Stimulated activated CD8-positive, alpha-beta memory T cell treated with anti-CD3 and anti-CD28 coated beads, Interleukin-4, amount 100 ng/mL, for 1 hour (primary cell): ENCODE measurements at places on chromosomes 7 and 10.
A peak's percentile ranks its signal among the peaks of the same experiment; 100 is the strongest.

DNA sequence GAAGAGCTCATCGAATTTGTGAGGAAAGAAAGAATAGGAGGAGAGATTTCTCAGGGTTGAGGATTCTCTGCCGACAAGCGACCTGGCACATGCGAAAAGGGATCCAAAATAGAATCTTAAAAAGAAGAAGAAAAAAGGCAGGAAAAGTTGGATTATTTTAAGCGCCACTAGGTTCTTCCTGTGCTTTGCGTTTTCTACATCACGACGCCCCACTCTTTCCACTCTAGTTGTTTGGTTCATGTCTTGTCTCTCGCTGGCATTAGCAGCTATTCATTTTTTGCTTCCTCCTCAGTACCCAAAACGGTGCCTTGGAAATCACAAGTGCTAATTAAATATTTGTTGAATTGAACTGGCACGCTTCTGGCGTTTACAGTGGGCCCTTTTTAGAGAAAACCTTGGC lies 674 bp upstream of the FRA10AC1 start:
- DNase-seq: no peak

DNA sequence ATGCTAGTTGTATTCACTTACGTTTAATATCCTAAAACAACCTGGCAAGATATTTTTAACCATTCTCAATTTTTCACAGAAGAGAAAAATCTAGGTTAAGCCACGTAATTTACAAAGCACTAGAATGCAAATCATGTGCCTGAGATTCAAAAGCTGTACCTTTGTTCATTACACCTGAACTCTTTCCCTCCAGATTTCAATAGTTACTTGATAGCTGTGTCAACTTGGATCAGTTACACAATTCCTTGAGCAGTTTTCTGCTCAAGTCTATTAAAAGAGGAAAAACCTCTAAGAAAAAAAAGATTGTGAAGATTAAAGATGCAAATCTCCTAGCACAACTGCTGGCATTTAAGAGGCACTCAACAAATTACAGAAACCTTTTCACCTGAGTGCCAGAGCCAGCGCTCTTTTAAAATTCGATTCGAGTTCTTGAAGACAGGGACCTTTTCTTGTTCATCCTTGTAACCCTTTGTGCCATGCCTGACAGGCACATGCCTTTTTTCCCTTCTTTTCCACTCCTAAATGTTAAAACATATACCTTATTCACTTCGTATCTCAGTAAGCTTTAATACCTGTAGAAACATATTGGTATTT lies 886 bp downstream of the NSUN6 start:
- no peak for DNase-seq

GRCh38 chr7:151838072-151838471 lies 38.8 kb downstream of the PRKAG2 start:
- DNase-seq: no peak

DNA sequence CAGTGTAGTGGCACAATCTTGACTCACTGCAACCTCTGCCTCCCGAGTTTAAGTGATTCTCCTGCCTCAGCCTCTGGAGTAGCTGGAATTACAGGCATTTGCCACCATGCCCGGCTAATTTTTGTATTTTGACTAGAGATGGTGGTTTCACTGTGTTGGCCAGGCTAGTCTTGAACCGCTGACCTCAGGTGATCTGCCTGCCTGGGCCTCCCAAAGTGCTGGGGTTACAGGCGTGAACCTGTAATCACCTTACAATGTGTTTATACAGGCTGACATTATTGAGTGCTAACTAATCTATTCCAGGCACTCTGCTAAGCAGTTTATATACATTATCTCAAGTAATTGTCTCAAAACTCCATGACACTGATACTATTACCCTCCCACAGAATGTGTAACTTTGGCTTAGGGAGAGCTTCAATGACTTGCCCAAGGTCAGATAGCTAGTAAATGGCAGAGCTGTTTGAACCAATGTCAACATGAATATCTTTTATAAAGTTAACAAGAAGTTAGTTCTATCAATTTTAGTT lies 36.8 kb downstream of the KIFBP start:
- DNase-seq: no peak

- DNase-seq: no peak
These were observed at the start of gene DDC for GRCh38 chr7:50564640-50565558. DDC (minus strand) TSS chr7:50565405; CDS start chr7:50544085, 21,320 bp downstream.

- DNase-seq: no peak
These were observed 96.8 kb downstream of the TNS3 start for GRCh38 chr7:47484923-47485639.

DNA sequence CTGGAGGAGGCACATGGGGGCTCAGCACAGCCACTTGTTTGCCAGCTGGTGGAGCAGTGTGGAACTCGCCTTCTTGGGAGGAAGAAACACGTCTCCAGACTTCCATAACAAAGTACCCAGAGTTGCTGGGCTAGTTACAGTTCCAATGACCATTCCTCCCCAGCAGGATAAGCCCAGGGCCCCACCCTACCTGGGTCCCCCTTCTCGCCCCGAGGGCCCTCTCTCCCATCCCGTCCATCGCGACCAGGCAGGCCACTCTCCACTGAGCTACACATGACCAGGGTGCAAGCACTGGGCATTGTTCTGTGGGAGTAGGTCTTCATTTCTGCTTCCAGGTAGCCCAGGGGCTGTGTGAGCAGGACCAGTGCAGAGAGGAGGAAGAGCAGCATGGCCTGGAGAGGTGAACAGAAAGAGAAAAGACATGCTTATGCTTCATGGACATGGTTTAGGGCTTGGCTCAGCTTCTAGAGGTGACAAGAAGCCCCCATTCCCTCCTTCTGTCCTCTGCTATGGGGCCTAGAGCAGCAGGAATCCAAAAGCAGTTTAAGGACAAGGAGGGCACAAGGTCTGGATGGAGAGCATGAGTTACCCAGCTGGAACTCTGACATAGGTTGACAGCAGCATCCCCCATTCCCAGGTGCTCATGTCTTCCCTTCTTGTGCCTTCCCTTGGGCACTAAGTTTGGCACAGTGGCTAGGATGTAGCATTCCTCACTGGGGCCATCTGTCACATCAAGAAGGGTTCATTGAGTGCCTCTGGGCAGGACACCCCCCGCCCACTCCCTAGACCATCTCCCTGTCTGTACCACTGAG lies 2.4 kb downstream of the SFTPD start:
- no peak for DNase-seq

GRCh38 chr7:155038335-155038734 lies 31.8 kb upstream of the HTR5A start:
- DNase-seq: no peak

- DNase-seq: no peak
These were observed 216.8 kb upstream of the CCDC6 start for GRCh38 chr10:60123172-60123571.

GRCh38 chr10:49049660-49050059 lies 65.7 kb downstream of the VSTM4 start:
- no peak for DNase-seq

GRCh38 chr7:127798023-127798422 lies 146.0 kb downstream of the SND1 start:
- no peak for DNase-seq

- DNase-seq: no peak
These were observed 73.3 kb upstream of the RHEB start for GRCh38 chr7:151592868-151593486.

- DNase-seq: no peak
These were observed 674.7 kb downstream of the CCSER2 start for GRCh38 chr10:85003083-85003482.

GRCh38 chr10:70619271-70620019 lies 16.9 kb upstream of the PRF1 start:
- DNase-seq: no peak

- DNase-seq: no peak
These were observed 170.7 kb downstream of the HERPUD2 start for GRCh38 chr7:35524112-35524804.

DNA sequence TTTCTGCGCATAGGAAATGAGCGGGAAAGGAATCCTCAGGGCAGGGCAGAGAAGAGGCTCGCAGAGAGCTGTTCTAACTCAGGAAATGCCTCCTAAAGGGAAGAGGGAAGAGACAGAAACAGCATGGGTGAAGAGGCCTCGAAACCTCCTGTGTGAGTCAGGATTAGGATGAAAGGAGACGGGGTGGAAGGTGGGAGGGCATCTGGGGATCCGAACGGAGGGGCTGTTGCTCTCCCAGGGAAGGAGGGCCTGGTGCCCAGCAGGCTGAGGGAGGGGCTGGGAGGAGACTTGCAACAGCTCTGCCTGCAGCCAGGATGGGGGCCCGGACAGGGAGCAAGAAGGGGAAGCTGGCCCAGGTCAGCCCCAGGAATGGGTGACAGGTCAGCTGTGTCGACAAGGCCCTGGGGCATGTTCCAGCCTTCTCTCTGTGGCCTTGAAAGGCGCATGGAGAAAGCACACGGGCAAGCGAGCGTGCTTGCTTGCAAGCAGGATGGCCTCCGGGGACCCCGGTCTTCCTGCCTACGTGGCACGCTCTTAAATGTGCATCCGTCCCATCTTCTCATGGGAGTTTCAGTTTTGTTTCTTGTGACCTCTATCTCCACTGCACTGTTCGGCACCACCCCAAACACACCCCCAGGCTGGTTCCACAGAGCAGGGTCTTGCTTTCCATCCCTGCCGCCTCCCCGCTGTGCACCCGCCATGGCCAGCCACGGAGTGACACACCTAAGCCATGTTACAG lies 63.5 kb downstream of the HIPK2 start:
- DNase-seq: no peak

GRCh38 chr10:87850742-87851205 lies 12.6 kb downstream of the KLLN start:
- DNase-seq: peak; percentile 11

- DNase-seq: no peak
These were observed 4.0 kb downstream of the IDI1 start for GRCh38 chr10:1044964-1045363.

GRCh38 chr10:49837051-49837478 lies 74.9 kb upstream of the OGDHL start:
- DNase-seq: no peak

DNA sequence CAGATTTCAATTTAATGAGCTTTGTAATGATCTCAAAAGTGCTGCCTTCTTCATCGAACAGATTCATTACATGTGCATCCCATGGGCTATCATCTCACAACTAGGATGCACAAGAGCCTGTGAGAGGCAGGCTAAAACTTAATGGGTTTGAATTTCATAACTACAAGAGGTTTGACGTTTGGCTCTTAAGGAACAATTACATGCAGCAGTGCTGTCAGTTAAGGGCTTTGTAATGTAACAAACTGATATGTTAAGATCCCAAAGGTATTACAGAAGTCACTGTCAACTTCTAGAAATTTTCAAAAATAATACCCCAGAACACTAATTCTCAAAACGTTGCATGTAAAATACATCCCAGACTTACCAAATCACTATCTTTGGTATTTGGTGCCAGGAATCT lies 33.2 kb downstream of the KIF20B start:
- no peak for DNase-seq

GRCh38 chr7:45625067-45625466 lies 50.9 kb downstream of the ADCY1 start:
- no peak for DNase-seq

GRCh38 chr10:119199231-119199992 lies 8.0 kb upstream of the GRK5 start:
- no peak for DNase-seq

GRCh38 chr7:114365791-114366190 lies 48.8 kb upstream of the FOXP2 start:
- DNase-seq: no peak

DNA sequence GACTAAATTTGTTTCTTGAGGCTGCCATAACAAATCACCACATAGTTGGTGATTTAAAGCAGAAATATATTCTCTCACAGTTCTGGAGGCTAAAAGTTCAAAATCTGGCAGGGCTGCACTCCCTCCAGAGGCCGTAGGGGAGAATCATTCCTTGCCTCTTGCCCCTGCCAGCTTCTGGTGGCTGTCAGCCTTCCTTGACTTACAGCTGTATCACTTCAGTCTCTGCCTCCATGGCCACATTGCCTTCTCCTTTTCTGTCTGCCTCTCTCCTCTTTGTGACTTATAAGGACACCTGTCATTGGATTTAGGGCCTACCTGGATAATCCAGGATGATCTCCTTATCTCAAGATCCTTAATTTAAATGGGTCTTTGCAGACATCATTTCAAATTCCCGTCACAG lies 5.8 kb upstream of the LRRC4 start:
- DNase-seq: no peak

- no peak for DNase-seq
These were observed 1087.1 kb upstream of the LRRN3 start for GRCh38 chr7:110003827-110004226.

- DNase-seq: no peak
These were observed 99.8 kb downstream of the ODAD2 start for GRCh38 chr10:27899058-27899457.

DNA sequence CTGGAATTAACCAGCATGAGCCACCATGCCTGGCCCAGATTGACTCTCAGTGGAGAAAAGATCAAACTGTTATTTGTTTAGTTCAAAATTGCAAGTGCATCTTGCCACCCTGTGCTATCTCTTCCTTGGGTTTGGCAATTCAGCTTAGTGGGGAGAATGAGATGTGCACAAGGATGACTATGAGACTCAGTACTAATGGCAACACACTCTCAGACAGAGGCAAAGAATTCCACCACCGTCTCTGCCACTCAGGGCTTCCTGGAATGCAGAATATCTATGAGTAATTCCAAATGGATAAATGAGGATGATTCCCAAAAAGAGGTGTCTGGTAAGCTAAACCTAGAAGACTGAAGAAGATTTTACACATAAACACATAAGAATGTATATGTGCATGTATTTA lies 525.8 kb downstream of the NRG3 start:
- DNase-seq: no peak

DNA sequence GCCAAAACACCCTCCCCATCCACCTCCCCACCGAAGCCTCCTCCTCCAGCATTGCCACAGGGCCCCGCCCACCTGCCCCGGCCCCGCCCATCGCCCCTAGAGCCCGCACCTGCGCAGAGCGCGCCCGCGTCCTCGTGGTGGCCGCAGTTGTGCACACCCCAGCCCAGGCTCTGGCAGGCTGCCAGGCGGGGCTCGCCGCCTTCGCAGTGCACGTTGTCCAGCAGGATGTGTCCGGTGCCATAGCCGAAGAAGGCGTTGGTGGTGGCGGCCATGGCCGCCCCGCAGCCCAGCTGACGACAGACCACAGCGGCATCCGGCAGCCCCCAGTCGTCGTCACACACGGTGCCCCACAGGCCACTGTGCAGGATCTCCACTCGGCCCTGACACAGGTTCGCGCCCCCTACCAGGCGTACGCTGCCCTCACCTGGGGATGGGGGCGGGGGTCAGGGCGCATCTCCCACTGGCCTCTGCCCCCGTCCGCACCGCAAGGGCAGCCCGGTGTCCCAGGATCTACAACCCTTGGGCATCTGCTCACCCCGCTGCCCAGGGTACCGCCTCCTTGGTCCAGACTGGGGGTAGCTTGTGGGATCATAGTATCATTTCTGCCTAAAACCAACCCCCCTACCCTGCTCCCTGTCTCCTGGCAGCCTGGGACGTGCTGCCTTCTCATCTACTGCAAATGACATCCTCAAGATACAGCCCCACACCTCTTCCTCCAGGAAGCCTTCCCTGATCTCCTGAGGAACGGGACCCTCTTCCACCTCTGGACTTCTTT lies 11.9 kb downstream of the SSC4D start:
- peak; percentile 59 for DNase-seq

- DNase-seq: no peak
These were observed 21.6 kb downstream of the PDZD8 start for GRCh38 chr10:117353684-117354083.
